ENCODE measurements at places on chromosomes 6 and 20. TPM values are rescaled to one million over a fixed set of nuclear protein-coding genes. Genes with fewer than 3 reads are reported as not detected.

AP5S1 gene
- 11.0 TPM for total RNA-seq

HAO1 gene
- not detected for total RNA-seq

EPB41L1 gene
- total RNA-seq: 14.8 TPM

C20orf202 gene
- total RNA-seq: 0.35 TPM

FAM50B gene
- 28.9 TPM for total RNA-seq

RUNX2 gene
- total RNA-seq: 0.24 TPM

GRCh38 chr6:70285201-70285600 lies 17.7 kb downstream of the COL9A1 start:
- DNase-seq: no peak

GRCh38 chr6:89500611-89501010 lies 67.7 kb downstream of the ANKRD6 start:
- no peak for DNase-seq

DNA sequence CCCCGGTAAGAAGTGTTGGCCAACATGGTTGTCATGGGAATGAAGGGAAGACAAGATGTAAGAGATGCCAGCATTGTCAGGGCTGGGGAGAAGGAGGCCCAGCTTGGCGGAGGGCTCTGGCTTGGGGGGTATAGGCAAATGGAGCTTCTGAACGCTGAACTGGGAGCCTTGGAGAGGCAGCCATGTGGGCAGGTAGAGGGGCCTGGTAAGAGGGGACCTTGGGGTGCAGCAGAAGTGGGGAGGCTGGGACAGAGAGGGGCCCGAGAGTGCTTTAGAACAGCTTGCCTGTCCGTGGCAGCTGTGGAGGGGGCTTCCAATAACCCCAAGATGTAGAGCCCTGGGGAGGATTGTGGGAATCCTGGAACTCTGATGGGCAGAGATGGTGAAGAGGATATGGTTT lies 3.0 kb downstream of the SLC22A1 start:
- no peak for DNase-seq

GRCh38 chr6:106216527-106216926 lies 109.0 kb downstream of the ATG5 start:
- no peak for DNase-seq

DNA sequence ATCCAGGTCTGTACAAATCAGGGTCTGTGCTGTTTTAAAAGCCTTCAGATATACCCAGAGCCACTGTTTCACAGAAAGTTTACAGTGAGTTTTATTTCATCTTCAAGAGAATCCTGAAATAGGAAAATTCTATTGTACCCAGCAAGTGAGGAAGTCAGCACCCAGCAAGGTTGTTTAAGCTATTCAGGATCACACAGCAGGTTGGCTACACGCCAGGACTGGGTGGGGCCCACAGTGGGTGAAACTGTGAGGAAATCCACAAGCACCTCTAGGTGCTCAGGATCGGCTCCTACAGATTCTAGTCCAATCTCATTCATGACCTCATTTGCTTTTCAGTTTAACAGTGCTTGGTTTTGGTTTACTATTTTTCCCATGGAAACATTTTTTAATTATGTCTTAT lies 128.9 kb downstream of the SYNDIG1 start:
- no peak for DNase-seq

GRCh38 chr6:163324688-163325389 lies 89.7 kb upstream of the QKI start:
- DNase-seq: peak; percentile 74

GRCh38 chr20:16314748-16315159 lies 258.5 kb downstream of the KIF16B start:
- DNase-seq: no peak

- DNase-seq: peak; percentile 74
Observed at GRCh38 chr6:46491628-46492547, 639 bp upstream of the RCAN2 start.

DNA sequence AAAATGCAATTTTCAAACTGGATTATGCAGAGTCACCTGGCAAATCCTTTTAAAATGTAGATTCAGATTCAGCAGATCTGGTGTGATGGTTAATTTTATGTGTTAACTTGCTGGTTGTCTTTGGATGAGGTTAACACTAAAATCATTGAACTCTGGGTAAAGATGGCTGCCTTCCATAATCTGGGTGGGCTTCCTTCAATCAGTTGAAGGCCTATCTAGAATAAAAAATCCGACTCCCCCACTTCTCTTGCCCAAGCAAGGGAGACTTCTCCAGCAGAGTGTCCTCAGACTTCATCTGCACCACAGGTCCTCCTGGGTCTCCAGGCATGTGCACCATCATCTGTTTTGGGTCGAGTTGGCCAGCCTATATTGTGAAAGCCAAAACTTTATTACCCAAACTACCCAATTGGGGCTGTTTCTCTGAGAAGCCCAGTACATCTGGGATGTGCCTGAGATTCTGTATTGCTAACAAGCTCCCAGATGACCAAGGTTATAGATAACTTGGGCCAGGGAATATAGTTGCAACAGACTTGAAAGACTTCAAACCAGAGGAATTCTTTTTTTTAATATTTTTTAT lies 1.6 kb upstream of the SLC17A5 start:
- no peak for DNase-seq

- DNase-seq: no peak
Observed at GRCh38 chr6:89575562-89575960, 63.0 kb downstream of the LYRM2 start.

DNA sequence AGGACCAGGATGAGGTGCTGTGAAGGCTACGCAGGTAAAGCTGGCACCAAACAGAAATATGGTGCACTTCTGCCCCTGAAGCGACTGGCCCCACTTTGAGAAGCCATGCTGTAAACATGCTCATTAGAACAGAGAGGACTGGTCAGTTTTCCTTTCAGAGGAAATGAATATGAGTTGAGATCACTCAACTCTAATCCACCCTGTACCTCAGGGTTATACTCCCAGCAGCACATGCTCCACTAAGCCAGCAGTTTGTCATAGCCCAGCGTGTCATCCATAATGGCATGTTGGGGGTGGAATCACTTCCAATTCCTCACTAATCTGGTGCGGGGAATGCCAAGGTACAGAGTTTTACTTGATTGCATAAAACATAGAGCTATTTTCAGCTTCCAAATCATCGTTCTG lies 98.1 kb downstream of the HIVEP2 start:
- peak; percentile 42 for DNase-seq

DNA sequence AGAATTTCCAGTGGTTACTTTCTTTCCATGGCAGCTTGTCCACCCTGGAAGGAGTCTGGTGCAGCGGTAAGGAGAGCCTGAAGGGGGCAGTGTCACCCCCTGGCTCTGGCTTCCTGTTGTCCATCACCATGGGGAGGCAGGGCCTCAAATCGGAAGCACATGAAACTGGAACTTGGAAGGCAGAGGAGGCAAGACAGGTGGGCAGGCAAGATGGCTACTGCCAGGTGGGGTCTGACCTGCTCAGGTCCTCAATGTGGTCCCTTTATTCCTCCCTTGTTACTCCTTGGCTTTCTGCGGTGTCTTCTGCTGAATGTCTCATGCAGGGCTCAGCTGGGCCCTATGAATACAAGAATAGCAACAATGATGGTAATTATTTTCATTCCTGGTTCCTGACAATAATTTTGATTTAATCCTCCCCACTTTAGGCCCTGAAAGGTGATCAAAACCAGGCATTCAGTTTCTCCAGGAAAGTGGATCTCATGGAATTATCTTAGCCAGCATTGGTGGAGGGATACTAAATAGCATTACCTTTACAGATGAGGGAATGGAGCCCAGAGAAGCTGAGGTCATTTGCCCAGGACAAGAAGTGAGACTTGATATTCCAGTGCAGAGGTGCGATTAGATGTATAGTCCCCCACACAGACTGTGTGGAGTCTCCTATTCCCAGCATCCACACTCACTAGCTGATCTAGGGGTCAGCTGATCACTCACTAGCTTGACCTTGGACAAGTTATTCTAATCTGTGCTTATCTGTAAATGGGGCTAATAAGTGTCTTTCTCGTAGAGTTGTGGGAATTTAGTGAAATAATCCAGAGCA lies 17.6 kb upstream of the SNAI1 start:
- DNase-seq: no peak

GRCh38 chr6:42984924-42985475 lies 630 bp downstream of the PPP2R5D start:
- no peak for DNase-seq

DNA sequence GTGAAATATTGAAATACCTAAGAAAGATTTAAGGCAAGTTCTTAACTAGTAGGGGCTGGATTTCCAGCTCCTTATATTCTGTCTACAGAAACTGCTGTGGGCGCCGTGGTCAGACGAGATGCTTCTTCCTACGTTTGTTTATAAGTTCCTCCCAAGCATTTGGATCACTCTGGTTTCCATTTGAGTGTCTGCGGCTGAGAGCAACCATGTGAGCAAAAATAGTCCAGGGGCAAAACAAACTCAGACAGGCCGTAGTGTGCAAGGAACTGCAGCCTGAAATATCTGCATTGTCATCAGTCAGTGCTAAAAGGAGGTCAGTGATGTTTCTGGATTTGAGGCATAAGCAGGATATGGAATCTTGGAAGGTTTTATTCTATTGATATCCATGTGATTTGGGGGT lies 485.9 kb upstream of the JAG1 start:
- DNase-seq: no peak

DNA sequence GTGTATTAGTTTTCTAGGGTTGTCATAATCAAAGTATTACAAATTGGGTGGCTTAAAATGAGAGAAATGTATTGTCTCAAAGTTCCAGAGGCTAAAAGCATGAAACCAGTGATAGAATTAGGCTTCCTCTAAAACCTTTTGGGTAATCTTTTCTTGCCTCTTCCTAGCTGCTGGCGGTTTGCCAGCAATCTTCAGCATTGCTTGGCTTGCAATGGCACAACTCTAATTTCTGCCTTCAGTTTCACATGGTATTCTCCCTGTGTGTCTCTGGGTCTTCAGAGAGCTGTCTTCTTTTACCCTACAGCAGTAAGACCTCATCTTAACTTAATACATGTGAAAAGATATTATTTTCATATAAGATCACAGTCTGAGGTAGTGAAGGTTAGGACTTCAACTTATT lies 479.1 kb upstream of the GJE1 start:
- no peak for DNase-seq

- no peak for DNase-seq
Observed at GRCh38 chr6:23642849-23643248, 483.2 kb upstream of the NRSN1 start.

- DNase-seq: no peak
Observed at GRCh38 chr6:158717341-158718330, 67.8 kb downstream of the SYTL3 start.

DNA sequence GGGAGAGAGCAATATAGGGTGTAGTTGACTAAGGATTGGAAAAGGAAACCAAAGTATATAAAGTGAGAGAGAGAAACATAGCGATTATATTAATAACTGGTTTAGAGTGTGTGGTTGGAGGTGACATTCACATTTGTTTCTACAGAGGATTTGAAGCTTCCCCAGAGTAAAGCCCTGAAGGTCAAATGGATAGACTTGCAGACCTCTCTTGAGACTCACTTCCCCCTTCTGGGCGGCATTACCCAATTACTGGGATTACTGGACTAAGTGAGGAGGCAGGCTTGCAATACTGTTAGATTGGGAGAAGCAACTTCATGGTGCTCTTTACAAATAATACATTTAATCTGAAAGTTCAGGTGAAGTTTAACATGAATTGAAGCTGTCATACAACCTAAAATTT lies 10.7 kb downstream of the FIG4 start:
- no peak for DNase-seq

DNA sequence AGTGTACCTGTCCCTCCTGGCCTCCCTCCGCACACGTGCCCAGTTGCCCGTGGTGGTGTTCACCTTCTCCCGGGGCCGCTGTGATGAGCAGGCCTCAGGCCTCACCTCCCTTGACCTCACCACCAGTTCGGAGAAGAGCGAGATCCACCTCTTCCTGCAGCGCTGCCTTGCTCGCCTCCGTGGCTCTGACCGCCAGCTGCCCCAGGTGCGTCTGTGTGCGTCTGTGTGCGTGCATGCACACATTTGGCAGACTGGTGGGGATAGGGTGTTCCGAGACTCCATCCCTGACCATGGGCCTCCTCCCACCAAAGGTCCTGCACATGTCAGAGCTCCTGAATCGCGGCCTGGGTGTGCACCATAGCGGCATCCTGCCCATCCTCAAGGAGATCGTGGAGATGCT lies 4.9 kb downstream of the SKIC2 start:
- DNase-seq: peak; percentile 24

DNA sequence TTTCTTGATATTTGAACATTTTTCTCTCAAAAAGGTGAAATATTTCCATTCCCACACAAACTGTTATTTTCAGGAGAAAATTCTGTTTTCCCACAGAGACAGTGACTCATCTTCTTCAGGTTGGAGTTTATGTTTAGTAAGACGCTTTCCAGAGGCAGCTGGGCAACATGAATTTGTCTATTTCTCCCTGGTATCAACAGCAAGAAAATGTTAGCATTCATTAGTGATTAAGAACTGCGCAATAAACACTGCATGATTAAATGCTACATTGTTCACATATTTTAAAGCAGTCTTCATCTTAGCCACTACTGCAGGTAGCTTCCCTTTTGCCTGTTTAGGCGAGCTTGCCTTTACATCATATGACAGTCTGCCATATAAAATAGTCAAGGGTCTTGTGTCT lies 295.7 kb downstream of the C6orf118 start:
- DNase-seq: no peak

GRCh38 chr6:134622382-134623173 lies 304.7 kb upstream of the SGK1 start:
- no peak for DNase-seq

DNA sequence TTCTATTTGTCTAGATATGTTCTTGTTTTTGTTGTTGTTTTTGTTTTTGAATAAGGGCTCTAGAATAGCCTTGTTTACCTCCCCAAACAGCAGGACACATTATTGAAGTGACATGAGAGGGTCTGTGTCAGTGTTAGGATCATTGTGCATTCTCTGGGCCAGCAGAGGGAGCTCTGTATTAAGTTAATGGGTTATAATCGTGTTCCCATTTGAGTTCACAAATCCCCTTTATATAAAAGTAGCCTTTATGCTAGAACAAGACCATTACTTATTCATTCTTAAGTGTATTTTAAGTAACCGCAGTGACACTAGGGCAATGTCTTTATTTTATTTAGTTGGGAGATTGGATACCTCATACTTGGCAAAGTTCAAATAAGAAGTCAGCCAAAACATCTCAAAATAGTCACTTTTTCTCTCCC lies 44.8 kb downstream of the STK4 start:
- DNase-seq: no peak

DNA sequence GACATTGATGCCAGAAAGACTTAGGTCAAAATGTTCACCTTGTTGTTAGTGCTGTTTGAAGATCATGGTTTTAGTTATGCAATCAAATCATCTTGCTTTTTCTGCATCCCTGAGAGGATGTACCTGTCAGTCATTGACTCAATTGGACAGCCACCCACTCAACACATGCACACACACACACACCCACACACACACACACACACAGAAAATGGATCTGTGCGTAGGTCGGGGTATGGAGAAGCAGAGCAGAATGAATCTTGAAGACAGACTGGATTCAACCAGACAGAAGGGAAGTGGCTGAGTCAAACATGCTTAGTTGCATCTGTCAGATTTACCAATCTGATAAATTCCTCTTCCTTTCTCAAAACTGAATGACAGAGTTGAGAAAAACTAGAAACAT lies 19.1 kb upstream of the ZSCAN23 start:
- DNase-seq: no peak

Data from Right ventricle myocardium superior (tissue), 1 donor.